NCI-H774 (cell line): ENCODE measurements at places on chromosomes 6 and 20.

DNA sequence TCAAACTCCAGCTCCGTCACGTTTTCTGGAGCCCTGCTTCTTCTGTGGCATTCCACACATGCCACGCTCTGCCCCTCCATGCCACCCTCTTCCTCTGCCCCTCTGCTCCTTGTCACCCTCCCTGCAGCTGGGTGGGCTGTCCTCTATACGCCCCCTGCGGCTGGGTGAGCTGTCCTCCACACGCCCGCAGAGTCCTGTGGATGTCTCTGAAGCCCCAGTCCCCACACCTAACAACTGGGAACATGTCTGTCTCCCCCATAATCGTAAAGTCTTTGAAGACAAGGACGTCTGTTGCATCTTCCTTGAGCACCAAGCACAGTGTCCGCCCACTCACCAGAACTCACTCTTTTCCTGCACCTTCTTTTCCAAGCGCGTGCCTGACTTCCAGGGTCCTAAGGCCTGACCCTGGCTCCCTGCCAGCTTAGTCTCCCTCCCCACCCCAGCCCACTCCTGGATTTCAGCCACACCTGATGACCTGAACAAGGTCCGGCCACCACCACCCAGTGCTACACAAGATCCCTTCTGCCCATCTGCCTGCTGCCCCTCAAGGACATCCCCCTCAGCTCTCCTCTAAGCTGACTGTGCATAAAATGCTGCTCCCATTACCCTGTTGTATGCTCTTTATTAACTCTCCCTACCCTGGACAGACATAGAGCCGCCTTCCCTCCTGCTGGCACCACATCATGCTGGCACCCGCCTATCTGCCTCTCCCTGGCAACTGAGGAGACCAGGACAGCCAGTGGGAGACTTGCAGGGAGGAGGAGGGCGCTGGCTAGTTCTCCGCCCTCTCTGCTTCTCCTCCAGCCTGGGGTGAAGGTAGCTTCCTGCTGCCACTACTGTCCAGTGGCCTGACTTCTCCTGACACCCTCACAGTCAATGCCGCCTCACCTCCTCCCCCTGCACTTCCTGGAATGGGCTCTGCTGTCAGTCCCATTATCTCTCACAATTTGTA, 10.7 kb upstream of the PRR18 start:
- no peak for DNase-seq

DNA sequence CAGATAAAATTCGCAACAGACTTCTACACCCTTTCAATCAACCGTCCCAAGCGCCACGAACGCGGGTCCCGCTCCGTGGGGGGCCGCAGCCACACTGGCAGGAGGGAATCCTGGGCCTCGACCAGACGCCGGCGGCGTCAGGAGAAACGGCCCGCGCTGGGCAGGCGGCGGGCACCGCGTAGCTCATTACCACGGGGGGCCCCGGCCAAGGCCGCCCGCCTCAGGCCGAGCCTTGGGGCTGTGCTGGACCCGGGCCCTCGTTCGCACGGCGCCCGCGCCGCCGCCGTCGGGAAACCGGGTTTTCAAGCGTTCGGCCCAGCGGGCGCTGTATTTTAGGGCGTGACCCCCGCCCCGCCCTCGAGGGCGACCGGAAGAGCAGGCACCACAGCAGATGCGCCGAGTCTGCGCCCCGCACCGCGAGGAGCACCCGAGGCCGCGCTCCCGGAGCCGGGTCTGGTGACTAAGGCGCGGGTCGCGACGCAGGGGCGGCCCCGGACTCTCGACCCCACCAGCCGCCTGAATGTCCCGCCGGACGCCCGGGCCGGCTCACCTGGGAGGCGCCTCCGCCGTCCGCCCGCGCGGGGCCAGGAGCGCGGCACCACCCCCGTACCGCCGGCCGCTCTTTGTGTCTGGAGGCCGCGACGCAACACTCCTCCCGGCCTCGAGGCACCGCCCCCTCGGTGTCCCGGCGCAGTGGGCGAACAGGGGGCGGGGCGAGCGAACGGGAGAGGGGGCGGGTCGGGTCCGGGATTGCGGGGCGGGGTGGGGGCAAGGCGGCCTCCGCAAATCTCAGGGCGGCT, at the start of gene NINL:
TSS of gene NINL (minus strand) at position 627 of the 800 bp plus-strand sequence. CDS start 58,944 bp downstream, outside the sequence.
- peak; percentile 76 for DNase-seq

GRCh38 chr20:3471397-3472021, 691 bp downstream of the ATRN start:
- no peak for DNase-seq

- DNase-seq, result no peak
Measured at GRCh38 chr20:48783533-48784272, 44.1 kb downstream of the PREX1 start.

DNA sequence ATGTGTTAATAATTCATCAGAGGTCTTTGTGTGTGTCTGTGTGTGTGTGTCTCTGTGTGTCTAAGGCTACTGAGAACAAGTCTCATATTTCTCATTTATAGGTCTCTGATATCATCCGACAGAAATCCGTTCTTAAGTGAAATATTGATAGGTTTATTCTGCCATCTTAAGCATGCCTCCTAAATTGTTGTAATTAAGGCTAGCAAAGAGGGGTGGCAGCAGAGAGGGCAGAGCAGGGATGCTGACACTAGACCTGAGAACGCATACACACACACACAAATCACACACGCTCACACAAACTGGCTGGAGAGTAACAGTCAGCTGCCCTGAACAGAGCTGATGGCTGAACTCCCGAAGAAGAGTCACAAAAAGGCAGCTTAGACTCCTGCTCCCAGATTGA, 84.9 kb upstream of the LRFN2 start:
- DNase-seq, result peak; percentile 28

DNA sequence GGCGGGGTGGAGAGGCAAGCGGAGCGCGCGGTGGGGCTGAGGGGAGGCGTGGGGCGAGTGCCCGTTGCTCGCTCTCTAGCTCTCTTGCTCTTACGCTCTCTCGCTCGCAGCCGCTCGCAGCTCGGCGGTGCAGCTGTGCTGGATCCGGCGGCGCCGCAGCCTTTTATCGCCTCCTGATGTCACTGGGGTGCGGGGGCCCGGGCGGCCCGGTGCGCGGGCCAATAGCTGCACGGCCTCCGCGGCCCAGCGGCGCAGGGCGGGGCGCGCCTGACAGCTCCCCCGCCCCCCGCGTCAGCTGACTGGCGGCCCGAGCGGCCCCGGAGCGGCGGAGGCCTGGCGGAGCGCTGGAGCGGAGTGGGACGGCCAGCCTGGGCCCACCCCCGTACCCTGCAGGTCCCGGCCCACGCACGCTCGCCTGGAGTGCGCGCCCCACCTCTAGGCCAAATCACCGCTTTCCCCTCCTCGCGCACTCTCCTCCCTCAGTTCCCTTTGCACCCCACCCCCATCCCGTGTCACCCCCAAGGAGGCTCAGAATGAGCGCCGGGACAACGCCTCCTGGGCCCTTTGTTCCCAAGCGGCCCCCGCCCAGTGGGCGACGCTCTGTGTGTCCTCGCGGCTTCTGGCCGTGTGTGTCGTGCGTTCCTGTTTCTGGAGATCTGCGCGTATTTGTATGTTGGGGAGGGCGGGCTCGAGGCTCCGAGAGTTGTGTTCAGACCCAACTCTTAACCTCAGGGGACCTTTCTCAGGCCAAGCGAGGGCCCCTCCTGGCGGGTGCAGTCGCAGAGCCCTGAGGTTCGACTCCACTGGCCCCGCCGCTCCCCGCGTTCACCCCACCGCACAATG, at the start of gene MAFB:
TSS of gene MAFB (minus strand) at position 137 of the 843 bp plus-strand sequence. CDS start 386 bp downstream, outside the sequence.
- DNase-seq, result peak; percentile 92

GRCh38 chr6:21596949-21597682, 3.6 kb downstream of the SOX4 start:
- DNase-seq, result peak; percentile 66

GRCh38 chr20:8385247-8385646, 253.2 kb downstream of the PLCB1 start:
- DNase-seq, result no peak

- no peak for DNase-seq
Measured at GRCh38 chr20:14538433-14538832, 201.0 kb upstream of the FLRT3 start.

- DNase-seq, result peak; percentile 83
Measured at GRCh38 chr6:147741389-147741788, 232.9 kb downstream of the SAMD5 start.

DNA sequence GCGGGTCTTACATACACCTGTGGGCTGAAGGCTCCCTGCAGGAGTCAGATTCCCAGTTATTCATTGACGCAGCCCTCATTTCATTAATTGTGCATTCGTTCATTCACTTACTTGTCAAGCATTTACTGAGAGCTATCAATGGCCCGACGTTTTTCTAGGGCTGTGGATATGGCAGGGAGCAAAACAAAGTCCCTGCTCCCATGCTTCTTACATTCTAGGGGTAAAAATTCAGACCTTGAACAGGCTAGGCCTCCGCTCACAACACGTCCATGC, 369 bp upstream of the NSFL1C start:
- DNase-seq, result no peak

- no peak for DNase-seq
Measured at GRCh38 chr6:49205526-49205925, 257.5 kb downstream of the MMUT start.

GRCh38 chr6:26223228-26223627, 136.0 kb downstream of the HFE start:
- peak; percentile 23 for DNase-seq

DNA sequence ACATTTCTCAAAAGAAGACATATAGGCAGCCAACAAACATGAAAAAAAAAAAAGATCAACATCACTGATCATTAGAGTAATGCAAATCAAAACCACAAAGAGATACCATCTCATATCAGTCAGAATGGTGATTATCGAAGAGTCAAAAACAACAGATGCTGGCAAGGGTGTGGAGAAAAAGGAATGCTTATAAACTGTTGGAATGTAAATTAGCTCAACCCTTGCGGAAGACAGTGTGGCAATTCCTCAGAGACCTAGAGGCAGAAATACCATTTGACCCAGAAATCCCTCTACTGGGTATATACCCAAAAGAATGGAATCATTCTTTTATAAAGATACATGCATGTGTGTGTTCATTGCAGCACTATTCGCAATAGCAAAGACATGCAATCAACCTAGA, 303.8 kb upstream of the THEMIS start:
- no peak for DNase-seq

DNA sequence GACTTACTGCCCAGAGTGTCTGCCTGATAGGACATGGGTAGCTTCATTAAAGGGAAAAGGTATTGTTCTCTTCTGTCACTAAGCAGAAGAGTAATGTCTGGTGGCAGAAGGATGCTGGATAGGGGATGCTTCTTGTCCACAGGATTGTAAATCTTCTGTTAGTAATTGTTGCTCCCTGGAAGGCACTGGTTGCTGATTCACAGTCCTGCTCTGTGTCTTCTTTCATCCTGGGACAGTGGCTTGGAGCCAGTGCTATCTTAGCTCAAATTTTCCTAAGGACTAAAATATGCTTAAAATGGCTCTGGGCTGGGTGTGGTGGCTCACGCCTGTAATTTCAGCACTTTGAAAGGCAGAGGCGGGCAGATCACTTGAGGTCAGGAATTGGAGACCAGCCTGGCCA, 48.0 kb downstream of the SYTL3 start:
- DNase-seq, result no peak

DNA sequence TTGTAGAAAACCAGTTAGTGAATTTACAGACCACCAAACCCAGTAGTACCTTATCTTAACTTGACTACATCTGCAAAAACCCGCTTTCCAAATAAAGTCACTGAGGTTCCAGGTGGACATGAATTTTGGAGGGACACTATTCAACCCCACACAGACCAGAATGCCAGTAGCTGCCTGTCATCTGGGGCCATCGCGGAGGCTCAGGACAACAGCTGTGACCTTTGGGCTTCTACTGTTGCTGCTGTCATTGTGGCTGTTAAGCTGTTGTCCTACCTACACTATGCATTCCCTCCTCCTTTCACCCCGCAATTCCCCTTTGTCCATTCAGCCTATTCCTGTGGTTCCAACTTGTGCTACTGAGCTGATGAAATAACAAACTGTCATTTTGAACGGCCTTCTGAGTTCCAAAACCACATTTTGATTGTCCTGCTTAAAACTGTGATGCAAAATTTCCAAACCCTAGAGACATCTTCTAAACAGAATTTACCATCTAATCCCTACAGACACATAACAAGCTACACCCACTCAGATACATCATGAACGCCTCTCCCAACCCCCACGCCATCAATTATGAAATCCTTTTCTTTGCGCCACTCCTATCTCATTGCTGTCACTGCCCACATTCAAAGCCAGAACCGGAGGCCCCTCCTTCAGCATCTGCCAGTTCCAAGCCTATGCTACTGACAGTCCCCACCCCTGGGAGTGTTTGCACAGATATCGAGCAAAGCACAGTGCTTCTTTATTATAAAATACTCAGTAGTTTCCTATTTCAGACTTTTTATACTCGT, 125.0 kb downstream of the C6orf118 start:
- no peak for DNase-seq

- no peak for DNase-seq
Measured at GRCh38 chr20:8798505-8798904, 270.4 kb upstream of the PLCB4 start.

DNA sequence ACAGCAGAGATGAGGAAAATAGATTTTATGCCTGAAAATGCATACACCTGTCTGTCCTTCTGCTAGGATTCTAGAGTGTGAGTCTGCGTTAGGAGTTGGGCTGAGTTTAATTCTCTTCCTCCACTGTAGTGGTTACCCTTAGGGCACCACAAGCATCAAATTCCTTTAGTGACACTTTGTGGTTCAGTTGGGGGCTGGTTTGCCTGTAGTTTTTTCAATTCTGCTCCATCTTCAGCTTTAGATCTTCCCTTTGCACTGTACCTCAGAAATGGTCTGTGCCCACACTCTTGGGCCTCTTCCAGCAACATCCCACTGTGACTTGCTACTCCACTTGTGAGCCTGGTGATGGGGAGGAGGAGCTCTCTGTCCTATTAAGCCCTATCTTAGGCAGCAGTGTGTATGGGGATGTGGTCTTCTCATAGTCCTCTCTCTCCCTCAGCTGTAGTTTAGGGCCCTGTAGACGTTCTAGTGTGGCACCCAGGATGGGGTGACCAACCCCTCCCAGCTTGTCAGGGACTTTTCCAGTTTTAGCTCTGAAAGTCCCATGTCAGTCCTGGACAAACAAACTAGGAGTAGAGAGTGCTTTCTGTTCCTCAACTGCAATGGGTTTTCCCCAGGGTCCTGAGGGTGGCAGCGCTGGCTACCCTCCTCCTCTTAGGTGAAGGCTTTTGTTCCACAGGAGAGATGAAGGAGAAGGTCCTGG, 19.7 kb upstream of the OGFRL1 start:
- no peak for DNase-seq

- DNase-seq, result no peak
Measured at GRCh38 chr6:8013763-8014162, 50.4 kb downstream of the BLOC1S5 start.

GRCh38 chr6:135465903-135466302, 31.6 kb downstream of the AHI1 start:
- DNase-seq, result no peak

- no peak for DNase-seq
Measured at GRCh38 chr6:169230946-169231789, 22.5 kb downstream of the THBS2 start.

GRCh38 chr6:154347981-154348380, 8.6 kb downstream of the IPCEF1 start:
- no peak for DNase-seq
